ENCODE measurements at places on chromosomes 3 and 15.

DNA sequence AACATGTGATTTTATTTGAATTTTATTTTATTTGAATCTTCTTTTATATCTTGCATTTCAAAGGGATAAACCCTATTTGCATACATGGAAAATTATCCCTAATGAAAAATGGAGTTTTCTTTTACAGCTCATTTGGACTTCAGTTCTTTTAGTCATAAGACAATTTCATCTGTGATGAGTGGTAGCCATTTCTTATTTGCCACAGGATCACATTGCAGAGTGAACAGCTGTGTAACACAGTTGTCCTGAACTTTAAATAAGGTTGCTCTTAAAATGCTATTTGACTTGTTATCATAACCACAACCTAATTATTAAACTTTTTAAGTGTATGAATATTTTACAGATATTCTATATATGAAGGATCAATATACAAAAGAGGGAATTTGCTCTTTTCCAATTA lies 221.7 kb upstream of the ROPN1 start:
- no peak for DNase-seq

DNA sequence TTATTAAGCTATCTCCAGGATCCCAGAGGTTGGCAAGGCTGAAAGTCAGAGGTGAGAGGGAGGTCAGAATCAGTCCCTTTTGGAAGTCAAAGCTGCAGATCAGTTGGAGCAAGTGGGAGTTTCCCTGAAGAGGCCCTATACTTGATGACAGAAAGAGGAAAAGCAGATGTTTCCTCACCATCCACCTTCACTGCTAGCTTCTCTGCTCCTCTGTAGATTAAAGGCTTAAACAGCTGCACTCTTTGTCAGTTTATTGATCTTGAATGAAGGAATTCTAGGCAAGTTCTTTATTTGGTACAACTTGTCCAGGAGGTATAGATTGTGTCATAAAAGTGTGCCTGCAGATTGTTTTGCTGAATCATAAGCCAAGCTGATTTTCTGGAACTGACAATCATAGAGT lies 408.2 kb upstream of the TGFBR2 start:
- DNase-seq: no peak

- DNase-seq: no peak
These were observed 38.7 kb upstream of the CCDC50 start for GRCh38 chr3:191290311-191291025.

GRCh38 chr15:41292521-41292920 lies 39.9 kb downstream of the OIP5 start:
- DNase-seq: no peak

DNA sequence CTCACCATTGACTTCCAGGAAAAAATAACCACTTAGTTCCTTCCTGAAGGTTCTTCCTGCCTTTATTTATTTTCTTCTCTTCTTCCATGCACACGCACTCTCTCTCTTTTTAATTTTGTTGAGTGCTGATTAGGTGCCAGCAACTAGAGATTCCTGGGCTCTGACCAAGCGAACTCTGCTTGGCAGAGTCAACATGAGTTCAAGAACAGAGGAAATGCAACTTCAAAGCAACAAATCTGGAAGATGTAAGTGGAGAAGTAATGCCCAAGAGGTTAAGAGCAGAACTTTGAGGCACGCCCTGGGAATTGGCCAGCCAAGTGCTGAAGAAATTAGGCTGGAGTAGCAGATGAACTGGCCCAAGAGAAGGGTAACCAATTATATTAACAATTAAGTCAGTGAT lies 8.5 kb downstream of the ERC2 start:
- no peak for DNase-seq

DNA sequence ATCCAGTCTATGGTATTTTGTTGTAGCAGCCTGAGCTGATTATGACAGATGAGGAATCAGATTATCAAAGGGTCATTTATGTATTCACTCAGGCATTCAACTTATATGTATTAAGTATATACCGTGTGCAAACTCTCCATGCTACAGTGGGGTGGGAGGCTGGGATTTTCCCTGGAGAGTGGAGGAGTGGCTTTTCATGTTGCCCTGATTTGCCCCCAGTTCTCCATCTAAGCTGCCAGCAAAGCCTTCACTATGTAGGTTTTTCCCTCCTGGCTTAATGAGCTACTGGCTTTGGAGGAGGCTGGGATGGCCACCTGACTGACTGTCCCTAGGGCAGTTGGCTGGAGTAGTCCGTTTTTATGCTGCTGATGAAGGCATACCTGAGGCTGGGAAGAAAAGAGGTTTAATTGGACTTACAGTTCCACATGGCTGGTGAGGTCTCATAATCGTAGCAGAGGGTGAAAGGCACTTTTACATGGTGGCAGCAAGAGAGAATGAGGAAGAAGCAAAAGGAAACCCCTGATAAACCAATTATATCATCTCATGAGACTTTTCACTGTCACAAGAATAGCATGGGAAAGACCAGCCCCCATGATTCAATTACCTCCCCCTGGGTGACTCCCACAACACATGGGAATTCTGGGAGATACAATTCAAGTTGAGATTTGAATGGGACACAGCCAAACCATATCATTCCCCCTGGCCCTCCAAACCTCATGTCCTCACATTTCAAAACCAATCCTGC lies 253.9 kb downstream of the RPLP1 start:
- no peak for DNase-seq

DNA sequence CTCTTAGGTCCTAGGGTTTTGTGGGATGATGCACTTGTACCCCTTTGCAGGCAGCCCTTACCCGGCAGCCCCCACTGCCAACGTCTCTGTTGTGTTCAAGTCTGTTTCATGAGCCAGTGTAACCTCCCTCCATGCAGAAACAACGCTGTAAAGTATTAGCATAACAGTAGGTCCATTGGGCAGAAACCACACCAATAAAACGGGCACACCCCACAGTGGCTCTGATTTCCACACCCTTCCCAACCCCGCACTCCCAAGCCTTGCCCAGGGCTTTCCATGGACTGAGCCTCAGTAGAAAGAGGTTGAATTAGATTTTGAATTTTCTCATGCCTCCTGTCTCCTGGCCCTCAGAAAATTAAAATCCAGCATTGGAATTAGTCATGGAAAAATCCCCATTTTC lies 124.5 kb downstream of the CACNA1D start:
- DNase-seq: no peak

GRCh38 chr3:86229086-86229774 lies 761.7 kb downstream of the VGLL3 start:
- DNase-seq: no peak

DNA sequence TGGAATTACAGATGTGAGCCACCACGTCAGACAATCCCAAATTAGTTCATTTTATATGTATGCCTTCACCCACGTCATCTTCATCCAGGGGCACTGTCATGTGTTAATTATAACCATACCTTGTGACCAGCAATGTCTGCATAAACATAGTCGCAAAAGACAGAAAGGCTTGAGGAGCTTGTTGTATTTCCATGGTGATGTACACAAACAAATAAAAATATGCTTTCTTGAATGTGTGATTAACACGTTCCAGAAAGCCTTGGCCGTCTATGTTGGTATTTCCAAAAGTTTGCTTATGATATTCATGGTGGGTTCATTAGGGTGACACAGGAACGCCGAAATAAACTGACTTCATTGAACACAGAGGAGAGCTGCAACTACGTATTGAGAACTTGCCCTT lies 524.7 kb upstream of the ZNF717 start:
- no peak for DNase-seq

DNA sequence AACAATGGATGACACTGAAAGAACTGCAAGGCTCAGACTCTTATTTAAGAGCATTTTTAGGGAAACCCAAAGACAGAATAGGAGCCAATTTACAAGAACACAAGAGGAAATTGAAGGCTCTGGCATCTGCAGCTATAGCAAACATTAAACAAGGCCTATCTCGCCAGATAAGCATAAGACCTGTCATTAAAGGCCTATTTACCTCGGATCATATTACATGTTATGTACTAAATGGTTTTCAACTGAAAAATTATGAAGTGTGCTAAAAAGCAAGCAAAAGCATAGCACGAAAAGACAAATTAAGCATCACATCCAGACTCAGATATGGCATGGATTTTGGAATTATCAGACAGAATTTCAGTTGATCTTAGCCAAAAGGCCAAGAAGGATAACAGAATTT lies 617.1 kb downstream of the SQOR start:
- DNase-seq: no peak

All from stimulated activated CD4-positive, alpha-beta T cell treated with anti-CD3 and anti-CD28 coated beads, Interleukin-1b, Interleukin-23, amount 100 ng/mL, for 1 hour (primary cell).